ENCODE measurements at places on chromosomes 1 and 21.
A peak's percentile ranks its signal among the peaks of the same experiment; 100 is the strongest.

GRCh38 chr1:3459051-3459908 is 4.8 kb downstream of the ARHGEF16 start:
- no peak for DNase-seq

- DNase-seq = no peak
Observed at GRCh38 chr1:219659684-219660083, 46.8 kb upstream of the ZC3H11B start.

DNA sequence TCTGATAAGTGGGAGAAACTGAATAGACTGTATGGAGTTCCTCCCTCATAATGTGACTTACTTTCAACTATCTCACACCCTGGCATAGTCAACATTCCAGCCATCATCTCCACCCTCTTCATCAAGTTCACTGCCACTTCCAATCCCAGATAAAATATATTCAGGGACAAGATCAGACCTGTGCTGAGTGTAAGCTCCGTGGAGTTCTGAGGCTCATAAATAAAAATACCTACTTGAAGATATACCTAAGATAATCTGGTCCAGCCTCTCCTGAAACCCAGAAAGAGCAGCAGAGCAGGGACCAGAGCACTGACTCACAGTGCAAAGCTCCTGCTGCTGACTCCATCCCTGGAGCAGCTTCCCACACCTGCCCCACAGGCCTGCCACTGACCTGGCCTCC is 1.7 kb upstream of the LCE7A start:
- no peak for DNase-seq

DNA sequence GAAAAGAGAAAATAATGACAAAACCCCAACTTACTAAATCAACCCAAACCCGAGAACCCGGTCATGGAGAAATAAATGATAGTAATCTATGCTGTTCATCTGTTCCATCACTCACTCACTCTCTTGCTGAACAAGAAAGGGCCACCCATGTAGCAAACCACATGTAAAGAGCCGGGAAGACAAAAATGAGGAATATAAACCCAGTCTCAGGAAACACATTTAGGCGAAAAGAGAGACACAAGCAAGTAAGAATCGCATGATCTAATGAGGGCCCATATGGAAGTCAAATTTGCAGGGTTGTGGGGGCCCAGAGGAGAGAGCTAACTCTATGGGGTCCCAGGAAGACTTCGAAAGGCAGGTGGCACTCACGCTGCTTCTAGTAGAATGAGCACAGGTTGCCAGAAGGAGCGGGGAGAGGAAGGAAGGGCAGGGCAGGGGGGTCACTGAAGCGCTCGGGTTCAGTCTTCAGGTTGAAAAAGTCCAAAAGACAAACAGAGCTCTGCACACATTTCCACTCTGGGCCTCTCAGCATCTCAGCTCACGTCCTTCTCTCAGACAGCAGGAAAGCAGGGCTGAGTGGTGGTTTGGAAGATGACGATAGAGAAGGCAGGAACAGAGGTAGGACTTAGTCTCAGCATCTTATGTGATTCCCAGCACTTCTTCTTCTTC is 142.9 kb upstream of the KRTAP19-8 start:
- DNase-seq = no peak

DNA sequence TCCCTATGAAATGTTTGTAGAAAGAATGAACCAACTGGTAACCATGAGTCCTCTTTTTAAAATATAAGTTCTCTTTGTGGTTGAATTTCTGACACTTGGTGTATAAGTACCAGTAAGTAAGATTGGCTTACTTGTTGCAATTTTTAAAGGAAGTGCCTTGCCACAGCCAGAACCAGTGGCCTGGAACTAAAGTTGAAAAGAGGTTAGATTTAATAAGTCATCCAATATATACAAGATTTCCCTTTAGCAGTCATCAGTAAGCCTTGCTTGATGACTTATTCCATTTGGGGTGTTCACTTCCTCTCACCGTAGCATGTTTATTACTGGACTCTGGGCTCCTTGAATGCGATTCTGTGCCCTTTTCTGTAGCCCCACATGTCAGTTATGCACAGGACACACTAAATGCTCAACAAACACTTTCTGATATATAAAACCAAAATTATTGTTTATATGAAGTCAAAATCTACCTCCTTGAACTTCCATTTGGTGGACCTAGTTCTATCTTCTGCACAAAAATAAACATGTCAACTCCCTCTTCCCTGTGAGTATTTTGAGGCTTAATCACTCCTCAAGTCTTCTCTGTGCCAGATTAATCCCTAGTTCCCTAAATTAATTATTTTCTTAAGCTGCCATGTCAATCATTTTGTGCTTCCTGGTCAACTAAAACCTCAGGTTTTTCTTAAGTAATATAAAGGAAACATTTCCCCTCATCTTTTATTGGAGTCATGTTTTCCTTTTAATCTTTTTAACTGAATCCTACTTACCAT is 218.1 kb downstream of the ST6GALNAC3 start:
- DNase-seq = no peak

GRCh38 chr1:57252597-57253294 is 171.1 kb downstream of the DAB1 start:
- DNase-seq = no peak

GRCh38 chr21:42864815-42865775 is 14.2 kb downstream of the WDR4 start:
- DNase-seq = no peak

GRCh38 chr1:83632906-83633305 is 366.0 kb downstream of the TTLL7 start:
- DNase-seq = no peak

- DNase-seq = no peak
Observed at GRCh38 chr1:213104604-213105003, 53.6 kb downstream of the RPS6KC1 start.

DNA sequence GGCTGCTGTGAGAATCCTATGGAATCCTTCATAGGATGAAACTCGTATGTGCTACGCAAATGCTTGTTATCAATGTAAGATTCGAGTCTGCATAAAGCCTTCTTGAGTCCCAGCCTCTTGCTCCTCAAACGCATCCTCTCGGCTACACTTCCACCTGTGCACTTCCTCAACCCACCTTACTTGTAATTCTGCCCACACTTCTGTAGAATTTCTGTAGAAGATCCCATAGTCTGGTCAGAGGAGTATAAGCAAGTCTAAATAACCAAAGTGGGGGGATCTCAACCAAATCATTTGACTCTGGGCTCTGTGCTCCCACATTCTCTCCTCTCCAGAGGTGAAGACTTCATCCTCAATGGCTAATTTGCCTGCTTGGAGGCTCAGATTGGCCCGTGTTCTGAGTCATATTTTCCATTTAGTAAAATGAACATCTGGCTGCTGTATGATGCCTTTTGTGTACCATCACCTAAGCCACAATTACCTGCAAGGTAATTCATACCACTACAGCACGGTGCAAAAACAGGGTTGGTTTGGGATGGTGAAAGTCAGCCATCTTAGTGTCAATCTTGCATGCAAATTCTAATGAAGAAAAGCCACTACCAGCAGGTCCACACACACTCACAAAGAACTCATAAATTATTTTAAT is 63.2 kb downstream of the ITPKB start:
- no peak for DNase-seq

GRCh38 chr1:190619724-190620123 is 142.1 kb upstream of the BRINP3 start:
- DNase-seq = no peak

DNA sequence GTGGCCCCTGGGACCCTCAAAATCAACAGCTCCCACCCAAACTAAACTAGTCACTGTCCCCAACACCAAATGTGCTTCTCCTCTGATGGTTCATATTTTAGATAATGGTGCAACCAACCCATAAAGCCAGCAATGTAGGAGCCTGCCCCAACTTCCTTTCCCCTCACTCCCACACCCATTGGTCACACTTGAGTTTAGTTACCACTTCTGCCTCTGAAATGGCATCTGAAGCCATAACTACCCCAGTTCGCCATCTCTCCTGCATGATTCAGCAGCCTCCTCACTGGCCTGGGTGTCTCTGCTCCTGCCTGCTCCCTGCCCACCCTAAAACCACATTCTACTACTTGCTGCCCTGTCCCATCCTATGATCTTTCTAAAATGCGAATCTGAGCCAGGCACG is 3.4 kb upstream of the CDCP2 start:
- no peak for DNase-seq

GRCh38 chr1:177907000-177907399 is 62.9 kb downstream of the SEC16B start:
- no peak for DNase-seq

DNA sequence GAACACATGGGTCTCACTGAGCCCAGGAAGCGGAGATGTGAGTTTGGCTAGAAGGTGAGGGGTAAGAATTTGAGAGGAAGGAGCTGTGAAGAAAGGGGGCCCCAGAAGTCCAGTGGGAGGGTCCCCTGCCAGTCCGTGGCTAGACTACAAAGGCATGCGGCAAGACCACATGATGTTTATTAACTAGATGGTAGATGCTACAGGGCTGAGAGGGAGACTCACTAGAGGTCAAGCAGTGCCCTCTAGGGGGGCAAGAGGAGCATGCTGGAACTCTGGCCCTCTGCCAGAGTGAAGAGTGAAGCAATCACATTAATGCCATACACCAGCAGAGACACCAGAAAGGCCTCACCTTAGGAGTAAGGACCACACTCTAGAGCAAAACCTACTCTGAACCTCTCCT is 12.2 kb downstream of the KIAA0319L start:
- peak; percentile 37 for DNase-seq

GRCh38 chr1:112800289-112800688 is 85.2 kb upstream of the PPM1J start:
- no peak for DNase-seq

GRCh38 chr1:42618866-42619265 is 39.4 kb upstream of the PPIH start:
- DNase-seq = no peak

DNA sequence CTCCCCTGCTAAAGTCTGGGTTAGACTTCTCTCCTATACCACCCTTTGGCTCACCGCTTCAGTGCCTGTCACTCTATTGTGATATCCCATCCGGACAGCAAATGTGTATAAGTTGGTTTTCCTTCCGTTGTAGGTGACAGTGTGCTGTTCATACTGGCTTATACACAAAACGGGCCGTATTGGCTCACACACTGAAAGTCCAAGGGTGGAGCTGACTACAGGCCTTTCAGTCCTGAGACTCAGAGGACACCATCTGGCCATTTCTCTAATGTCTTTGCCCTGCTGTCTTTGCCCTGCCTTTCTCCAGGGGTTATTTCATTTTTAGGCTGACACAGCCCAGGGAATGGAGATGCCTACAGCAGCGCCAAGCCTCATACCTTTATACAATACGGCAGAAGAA is 90.7 kb downstream of the URB2 start:
- DNase-seq = no peak

GRCh38 chr1:182262425-182262824 is 129.2 kb downstream of the GLUL start:
- no peak for DNase-seq

DNA sequence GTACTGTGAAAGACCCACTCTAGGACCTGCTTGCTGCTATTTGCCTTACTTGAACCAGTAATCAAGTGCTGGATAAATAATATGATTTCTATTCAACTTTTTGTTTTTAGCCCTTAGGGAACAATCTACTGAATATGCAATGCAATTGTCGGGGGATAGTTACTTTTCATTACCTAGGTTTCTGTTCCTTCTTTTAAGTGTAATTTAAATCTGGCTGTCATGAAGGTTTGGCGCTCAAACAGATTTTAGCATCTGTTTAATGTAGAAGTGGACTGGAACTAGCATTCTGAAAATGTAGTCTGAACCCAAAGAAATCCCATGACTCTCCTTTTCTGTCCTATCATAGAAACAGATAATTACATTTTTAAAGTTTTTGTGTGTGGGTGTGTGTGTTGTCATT is 4.8 kb downstream of the MGST3 start:
- DNase-seq = no peak

DNA sequence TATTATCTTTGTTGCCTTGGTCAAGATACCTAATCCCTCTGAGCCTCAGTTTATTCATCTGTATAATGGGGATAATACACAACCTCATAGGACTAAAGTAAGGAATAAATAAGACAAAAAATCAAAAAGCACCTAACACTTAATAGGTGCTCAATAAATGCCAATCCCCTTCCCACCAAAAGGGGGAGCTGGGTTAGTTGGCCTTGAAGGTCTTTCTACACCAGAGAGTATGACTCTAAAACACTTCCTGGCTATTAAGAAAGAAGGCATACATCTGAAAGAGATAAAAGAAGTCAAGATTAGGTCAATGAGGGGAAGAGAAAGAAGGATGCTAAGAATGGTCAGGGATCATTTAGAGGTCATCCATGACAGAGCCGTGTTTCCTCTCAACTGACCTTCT is 11.1 kb downstream of the VSIG8 start:
- DNase-seq = no peak

DNA sequence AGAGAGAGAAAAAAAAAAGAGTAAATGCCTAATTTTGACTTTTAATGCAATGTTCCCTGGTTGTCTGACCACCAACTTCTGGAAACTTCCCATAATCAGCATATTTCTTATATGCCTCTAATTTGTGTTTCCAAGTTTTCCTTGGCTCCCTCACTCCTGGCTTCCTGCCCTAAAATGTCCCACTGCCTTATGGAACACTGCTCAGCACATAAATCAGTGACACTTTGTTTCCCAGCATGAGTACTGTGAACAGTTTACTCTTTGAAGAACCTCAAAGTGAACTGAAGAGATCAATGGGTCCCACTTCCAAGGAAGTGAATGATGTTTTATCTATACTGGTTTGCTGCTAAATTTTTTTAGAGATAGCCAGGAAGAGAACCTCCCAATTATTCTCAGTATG is 271.3 kb upstream of the PRMT6 start:
- DNase-seq = no peak

DNA sequence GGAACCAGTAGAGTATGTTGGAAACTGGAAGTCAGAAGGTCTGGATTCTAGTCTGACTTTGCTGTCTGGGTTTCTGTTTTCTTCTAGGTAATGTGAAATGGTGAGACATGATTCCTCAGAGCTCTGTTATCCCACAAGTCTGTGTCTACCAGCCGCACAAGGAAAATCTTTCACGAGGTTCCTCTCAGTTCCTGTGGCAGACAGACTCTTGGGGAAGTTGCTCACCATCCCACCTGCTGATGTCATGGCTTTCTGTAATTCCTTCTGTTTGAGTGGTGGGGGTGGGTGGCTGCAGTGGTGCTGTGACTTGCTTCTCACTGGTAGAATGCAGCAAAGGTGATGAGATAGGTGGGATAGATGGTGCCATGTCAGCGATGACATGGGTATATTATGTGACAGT is 17.1 kb upstream of the SCMH1 start:
- DNase-seq = no peak

GRCh38 chr1:176903474-176903873 is 261.0 kb downstream of the ASTN1 start:
- no peak for DNase-seq

GRCh38 chr1:97907886-97908285 is 12.9 kb downstream of the DPYD start:
- DNase-seq = no peak

- no peak for DNase-seq
Observed at GRCh38 chr1:59596432-59596831, 218.3 kb upstream of the HOOK1 start.

Measured in activated gamma-delta T cell treated with anti-CD3 and anti-CD28 coated beads, Interleukin-2, amount 50 U/mL, for 16 hours (primary cell).